ENCODE measurements at places on chromosomes 2 and 18. TPM values are rescaled to one million over a fixed set of nuclear protein-coding genes. Genes with fewer than 3 reads are reported as not detected.

The CHST9 gene
- total RNA-seq = not detected

DNA sequence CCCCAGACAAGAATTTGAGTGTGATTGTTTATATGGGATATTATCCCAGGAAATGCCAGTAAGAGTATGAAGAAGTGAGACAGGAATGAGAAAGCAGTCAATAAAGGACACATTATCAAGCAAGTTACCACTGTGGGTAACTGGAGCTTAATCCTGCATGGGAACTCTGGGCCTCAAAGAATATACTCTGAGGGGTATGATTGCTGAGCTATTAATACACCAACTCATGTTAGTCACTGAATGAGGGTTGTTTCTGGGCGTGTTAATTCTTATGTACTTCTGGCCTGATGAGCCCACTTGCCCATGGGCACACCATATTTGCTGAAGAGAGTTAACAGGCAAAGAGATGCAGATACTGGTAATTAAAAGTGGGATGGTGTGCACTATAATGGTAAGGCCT is 26.6 kb upstream of the PAIP2B start:
- peaks cover 35% of the 10 kb centered on the region for H3K27me3 ChIP-seq
- H3K4me3 ChIP-seq = no peak overlapping the region
- no peak overlapping the region for H3K27ac ChIP-seq
- no peak for DNase-seq

The GDF7 gene
- 0.05 TPM for total RNA-seq

GRCh38 chr2:95317665-95318425 is 20.7 kb downstream of the KCNIP3 start:
- peaks cover 3% of the 10 kb centered on the region for H3K27me3 ChIP-seq
- H3K27ac ChIP-seq = no peak overlapping the region
- H3K36me3 ChIP-seq = no peaks in the 10 kb centered on the region
- no peak overlapping the region for H3K4me3 ChIP-seq

DNA sequence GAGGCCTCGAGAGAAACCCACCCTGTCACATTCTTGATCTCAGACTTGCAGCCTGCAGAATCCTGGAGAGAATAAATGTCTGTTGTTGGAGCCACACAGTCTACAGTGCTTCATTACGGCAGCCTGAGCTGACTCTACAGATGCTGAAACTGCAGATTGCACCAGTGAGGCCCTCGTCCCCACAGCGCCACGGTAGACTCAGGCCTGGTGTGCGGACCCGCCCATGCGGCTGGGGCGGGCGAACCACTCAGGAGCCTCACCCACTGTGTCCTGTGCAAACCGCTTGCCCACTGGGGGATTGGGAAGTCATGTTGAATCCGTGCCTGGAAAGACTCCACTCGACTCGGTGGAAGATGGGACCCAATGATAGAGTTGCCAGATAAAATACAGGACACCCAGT is 125.2 kb upstream of the COPS8 start:
- peaks cover 2% of the 10 kb centered on the region for H3K27me3 ChIP-seq
- H3K4me3 ChIP-seq = no peak overlapping the region
- no peak overlapping the region for H3K27ac ChIP-seq
- no peaks in the 10 kb centered on the region for H3K36me3 ChIP-seq
- peaks cover 14% of the 10 kb centered on the region for H3K4me1 ChIP-seq
- no peak for DNase-seq

GRCh38 chr18:25284861-25285550 is 67.0 kb downstream of the ZNF521 start:
- H3K4me1 ChIP-seq = no peaks in the 10 kb centered on the region
- no peak overlapping the region for H3K4me3 ChIP-seq
- H3K36me3 ChIP-seq = no peaks in the 10 kb centered on the region

DNA sequence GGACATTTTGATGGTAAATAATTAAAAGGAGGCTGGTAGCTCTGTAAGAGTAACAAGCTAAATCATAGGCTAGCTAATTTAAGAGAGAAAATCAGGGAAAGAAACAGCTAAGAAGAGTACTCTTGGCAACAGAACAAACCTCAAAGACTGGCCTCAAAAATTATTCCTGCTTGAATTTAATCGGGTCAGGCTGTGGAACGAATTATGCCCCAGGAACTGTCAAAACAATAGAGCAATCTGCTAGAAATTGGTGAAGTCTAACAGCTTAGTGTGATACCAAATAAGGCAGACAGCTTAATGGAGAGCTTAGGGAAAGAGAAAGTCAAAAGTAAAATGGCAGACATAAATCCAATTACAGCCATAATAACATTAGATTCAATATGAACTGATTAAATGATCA is 215.7 kb downstream of the MREG start:
- H3K27me3 ChIP-seq = no peaks in the 10 kb centered on the region
- DNase-seq = no peak
- H3K4me3 ChIP-seq = no peak overlapping the region

The DCC gene
- total RNA-seq = not detected

GRCh38 chr18:79139206-79139605 is 70.0 kb downstream of the ATP9B start:
- H3K27me3 ChIP-seq = no peaks in the 10 kb centered on the region
- H3K4me3 ChIP-seq = no peak overlapping the region
- peak; percentile 18 for DNase-seq
